ENCODE measurements at places on chromosomes 11 and 22.

DNA sequence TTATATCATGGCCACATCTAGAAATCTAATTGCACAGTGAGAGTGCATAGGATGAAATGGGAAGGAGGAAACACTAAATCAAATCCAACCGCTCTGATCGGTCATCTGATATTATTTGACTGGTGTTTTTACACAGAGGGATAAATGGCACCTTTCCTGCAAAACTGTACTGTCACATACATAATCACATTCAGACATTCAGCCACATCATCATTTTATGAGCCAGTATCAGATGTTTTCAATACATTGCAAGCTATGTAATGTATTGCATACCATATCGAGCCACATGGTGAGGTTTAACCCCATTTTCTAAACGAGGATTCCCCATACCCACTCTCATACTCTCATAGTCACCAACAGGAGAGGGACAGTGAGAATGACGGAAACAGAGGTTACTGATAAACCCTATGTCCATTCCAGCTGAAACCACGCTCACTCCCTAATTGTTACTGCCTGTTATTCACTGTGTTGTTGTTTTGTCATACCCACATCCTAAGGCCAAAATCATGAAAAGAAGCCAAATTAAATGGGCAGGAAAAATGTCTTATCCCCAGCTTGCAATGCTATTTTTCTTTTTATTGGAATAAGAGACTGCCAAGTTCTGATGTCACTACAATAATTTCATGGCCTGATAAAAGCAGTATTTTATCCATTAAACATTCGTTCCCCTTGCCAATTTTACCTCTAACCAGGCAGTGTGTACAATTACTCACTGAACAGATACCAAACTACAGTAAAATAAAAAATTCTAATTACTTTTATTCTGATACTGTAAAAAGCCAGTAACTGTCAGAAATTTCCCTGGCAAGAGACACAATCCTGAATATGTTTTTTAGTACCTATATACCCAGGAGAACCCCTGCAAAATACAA, 9.0 kb downstream of the CDON start:
- no peak for DNase-seq

DNA sequence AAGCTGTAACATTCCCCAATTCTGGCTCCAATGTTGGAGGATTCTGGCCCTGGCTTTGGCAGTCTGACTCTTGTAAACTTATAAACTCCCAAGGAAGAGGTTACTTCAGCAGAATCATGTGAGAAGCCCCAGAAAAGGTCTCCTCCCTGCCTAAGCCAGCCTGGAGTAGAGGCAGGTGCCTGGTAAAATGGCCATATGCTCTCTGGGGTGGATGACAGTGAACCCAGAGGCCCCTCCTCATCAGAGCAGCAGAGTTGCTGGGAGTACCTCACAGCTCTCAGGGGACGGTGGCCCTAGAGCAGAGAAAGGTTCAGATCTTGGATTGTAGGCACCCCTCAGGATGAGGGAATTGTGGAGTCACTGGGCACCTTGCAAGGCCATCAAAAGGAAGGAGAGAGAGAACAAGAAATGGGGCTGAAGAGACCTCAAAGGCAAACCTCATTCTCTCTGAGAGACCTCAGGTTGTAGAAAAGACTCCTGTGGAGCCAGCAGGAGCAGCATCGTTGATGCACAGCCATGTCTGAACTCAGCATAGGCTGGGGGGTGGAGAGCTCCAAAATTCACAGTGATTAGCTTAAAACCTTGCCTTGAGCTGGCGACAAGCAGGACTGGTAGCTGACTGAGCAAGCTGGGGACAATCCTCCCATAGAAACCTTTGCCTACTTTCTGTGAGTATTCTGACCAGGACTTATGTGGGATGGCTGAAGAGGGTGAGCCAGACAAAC, 4.9 kb upstream of the P2RY6 start:
- DNase-seq: no peak

DNA sequence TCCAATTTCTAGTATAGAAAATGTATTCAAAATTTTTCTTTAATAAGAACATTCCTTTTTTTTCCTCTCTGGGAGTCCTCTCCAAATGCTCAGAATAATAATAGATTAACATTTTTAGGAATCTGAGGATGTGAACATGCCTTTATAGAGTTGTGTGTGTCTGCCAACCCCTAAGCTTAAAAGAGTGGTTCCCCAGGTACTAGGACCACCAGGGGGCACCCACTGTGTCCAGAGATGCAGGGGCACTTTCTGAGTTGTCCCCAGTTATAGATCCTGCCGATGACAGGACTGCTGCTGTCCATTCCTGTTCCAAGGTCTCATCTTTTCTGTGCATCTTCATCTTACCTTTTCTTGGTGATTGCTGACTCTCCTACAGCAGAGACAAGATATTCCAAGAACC, 27.0 kb upstream of the MICAL2 start:
- DNase-seq: peak; percentile 59

DNA sequence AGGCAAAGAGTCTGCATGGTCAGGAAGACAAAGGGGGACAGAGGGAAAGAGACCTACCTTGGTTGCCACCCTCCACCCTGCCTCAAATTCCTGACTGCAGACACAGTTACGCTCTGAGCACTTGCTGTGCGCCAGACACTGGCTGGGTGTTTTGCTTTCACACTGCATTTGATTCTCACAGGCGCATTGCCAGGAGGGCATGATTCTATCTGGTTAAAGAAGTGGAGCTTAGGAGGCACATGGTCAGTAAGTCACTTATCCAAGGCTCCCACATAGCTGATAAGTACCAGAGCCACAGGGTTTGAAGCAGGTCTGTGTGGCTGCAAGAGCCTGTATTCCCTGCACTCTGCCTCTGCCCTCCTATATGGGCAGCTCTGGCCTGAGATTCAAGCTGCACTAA, 103.9 kb downstream of the TIMP3 start:
- peak; percentile 90 for DNase-seq

- DNase-seq: no peak
These were observed 37.3 kb downstream of the FLI1 start for GRCh38 chr11:128731041-128731663.

DNA sequence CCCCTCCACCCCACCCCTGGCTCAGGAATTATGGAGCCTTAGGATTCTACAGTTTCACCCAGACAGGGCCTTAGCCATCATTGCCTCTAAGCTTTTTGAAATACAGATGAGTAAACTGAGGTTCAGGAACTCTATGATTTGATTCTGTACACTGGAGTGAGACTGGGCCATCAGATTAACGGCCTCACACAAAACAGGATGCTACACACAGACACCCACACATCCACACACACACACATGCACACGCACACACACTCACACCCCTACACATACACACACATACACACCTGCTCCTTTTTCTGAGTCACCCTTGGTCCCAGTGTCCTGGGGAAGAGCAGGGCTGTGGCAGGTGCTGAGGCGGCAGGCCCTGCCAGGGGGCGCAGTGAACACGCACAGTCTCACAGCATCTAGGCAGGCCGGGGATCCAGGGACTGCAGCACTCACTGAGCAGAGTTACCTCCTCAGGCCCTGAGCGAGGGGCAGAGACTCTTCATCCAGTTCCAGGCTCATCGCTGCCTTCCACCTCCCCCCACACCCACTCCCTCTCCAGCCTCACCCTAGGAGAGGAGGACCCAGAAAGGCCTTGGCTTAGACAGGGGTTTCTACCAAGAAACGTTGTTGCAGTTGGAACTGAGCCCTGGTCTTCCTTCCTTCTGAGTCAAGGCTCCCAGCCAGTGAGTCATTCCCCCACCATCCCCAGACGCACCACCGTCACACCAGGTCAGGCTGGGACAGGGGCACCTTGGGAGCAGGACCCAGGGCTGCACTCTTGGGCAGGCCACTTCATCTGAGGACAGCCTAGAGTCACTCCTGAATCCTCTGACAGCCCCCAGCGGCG, 89.8 kb upstream of the PARVA start:
- DNase-seq: peak; percentile 16

DNA sequence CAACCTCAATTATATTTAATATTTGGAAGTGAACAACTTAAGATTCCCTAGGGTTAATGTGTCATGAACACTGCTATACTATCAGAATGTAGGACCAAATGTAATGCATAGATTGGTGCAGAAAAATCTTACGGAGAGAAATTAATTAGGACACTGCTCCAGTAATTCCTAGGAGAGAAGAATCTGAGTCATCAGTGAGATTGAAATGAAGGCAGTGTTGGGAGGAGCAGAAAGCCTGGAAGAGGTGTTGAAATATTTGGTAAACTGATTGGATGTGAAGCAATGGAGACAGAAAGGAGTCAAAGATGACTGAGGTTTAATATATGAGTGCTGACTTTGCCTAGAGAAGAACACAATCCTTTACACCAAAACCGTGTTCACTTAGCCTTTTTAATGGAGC, 836.0 kb downstream of the FAM181B start:
- no peak for DNase-seq

GRCh38 chr11:61973476-61974162, 6.2 kb upstream of the FTH1 start:
- DNase-seq: peak; percentile 13

- DNase-seq: no peak
These were observed 97.0 kb upstream of the MPPED2 start for GRCh38 chr11:30683176-30683575.

DNA sequence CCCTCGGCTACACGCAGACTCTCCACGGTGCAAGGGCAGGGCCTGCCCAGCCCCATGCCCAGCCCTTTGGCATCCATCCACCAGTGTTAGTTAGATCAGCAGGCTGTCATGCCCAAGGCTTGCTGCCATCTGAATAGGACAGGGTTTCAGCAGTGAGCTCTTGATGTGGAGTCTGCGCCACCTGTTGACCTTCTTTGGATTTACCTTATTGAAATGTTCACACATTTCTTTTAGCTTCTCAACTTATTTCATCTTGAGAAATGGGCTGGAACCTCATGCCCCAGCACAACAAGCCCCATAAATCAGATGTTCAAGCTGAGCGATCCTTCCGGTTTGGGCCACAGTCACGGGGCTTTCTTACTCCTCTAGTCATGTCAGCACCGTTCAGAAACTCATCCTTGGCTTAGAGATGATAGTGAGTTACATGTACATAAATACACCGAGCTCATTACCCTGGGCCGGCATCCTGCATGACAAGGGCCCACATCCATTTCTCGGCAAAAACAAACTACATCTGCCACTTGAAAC, 61.7 kb downstream of the PARVB start:
- peak; percentile 94 for DNase-seq

DNA sequence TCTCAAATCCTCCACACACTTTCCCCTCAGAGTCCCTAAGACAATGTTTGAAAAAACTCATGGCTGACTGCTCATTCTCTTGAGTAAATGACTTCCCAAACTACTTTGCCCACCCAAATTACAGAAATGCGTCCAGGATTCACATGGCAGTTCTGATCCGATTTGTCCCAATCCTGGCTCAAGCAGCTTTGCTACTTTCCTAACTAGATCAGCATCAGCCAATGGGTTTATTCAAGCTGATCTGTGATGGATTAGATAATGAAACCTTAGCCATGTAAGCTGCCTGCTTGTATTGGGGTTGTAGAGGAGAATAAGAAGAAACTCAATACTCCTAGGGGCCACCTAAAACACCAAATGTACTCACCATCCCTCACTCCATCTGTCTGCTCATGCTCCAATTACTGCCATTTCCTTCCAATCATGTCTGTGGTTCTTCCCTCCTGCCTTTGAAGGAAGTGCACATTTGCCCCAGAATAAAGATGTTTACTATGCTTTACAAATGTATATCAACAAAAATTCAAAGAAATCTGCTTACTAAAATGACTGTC, 6.9 kb downstream of the RBFOX2 start:
- no peak for DNase-seq

DNA sequence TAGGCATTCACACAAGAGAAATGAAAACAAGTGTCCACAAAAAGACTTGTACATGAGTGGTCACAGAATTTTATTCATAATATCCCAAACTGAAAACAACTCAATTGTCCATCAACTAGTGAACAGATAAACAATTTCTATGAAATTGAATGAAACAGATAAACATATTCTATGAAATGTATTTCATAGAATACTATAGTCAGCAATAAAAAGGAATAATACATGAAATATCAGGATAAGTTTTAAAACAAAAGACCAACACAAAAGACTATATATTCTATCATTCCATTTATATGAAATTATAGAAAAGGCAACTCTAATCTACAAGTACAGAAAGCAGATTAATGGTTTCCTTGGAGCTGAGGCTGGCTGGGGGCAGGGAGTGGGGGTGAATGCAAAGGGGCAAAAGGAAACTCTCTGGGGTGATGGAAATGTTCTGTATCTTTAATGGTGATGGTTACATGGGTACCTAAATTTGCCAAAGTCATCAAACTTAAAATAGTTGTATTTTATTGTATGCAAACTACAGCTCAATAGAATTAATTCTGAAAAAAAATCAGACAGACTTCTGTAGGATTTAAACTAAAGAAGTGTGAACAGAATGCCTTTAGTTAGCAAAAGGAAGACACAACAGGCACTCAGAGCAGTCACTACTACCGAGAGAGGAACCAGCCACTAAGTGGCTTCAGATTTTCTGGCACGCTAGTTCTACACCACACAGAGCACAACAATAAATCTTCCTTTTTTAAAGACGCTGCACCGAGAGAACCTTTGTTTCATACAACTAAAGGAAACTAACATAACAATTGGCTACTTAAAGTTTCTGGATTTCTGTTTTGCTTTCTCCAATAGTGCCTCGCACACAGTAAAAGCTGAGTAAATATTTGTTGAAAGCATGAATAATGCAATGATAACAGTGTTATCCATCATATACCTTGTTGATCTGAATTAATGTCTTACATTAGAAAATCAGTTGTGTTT, 15.4 kb downstream of the CCDC34 start:
- no peak for DNase-seq

DNA sequence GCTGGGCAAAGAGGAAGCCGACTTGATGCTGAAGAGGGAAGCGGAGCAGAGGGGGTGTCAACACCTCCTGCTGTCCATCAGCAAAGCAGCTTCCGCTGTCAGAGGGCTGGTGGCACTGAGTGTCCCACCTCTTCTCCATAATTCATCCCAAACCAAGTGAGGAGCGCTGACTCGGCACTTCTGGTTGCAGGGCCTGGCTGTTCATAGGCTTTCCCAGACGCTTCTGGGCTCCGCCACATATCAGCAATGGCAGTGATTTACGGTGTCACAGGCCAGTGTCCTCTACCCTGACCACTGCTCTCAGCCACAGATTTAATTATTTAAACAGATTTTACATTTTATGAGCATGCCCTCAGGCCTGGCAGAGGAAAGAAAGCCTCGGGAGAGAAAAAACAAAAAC, 70.1 kb upstream of the TENM4 start:
- no peak for DNase-seq

GRCh38 chr11:115959081-115959486, 454.9 kb upstream of the CADM1 start:
- DNase-seq: no peak

DNA sequence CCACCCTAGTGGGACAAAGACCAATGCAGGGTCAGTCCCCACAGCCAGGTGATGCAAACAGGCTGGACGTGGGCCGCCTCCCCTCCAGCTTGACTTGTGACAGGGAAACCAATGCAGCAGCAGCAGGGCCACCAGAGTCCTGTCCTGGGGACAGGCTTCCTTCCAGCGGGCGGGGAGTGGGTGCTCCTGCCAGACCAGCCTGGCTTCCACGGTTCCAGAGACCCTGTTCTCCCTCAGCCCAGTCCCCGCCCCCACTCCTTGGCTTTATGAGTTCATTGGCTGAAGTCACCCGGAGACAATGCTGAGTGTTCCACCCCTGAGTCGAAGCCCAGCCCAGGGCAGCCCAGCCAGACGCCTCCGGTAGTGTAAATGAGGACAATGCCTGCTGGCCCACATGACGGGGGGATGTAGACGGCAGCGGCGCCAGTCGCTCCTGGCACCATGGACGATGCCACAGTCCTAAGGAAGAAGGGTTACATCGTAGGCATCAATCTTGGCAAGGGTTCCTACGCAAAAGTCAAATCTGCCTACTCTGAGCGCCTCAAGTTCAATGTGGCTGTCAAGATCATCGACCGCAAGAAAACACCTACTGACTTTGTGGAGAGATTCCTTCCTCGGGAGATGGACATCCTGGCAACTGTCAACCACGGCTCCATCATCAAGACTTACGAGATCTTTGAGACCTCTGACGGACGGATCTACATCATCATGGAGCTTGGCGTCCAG, at the start of gene TSSK2:
TSSK2 (plus strand) TSS at position 350 of the 726 bp plus-strand sequence; CDS start at position 442, 92 bp downstream.
- no peak for DNase-seq

All from hematopoietic multipotent progenitor cell treated with erythropoietin and hydrocortisone succinate and interleukin-3 and kit ligand, for 6 days (in vitro differentiated cells).